Stimulated activated CD4-positive, alpha-beta T cell treated with anti-CD3 and anti-CD28 coated beads, TNF-alpha, amount 100 ng/mL, for 1 hour (primary cell): ENCODE measurements at places on chromosomes 2 and 18.

DNA sequence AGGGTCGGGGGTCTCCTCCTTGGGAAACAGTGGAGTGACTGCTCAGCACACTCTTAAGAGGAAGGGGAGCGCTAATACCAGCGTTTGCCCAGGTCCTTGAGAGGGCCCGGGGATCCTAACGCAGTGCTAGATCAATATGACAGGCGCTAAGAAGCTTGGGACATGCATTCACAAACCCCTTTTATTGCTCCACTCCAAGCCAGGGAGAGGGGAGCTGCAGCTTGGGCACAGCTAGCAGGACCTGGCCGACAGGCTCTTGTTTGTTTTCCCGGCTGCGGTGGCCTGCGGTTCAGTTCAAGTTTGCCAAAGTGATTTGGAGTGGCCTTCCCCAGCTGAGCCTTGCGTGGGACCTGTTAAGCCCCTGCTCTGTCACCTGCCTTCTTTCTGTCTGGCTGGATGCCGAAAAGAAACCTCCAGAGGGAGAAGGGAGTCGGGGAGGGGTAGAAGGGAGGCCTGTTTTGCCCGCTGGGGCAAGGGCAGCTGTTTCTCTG is 152.1 kb downstream of the GLI2 start:
- DNase-seq, result no peak

DNA sequence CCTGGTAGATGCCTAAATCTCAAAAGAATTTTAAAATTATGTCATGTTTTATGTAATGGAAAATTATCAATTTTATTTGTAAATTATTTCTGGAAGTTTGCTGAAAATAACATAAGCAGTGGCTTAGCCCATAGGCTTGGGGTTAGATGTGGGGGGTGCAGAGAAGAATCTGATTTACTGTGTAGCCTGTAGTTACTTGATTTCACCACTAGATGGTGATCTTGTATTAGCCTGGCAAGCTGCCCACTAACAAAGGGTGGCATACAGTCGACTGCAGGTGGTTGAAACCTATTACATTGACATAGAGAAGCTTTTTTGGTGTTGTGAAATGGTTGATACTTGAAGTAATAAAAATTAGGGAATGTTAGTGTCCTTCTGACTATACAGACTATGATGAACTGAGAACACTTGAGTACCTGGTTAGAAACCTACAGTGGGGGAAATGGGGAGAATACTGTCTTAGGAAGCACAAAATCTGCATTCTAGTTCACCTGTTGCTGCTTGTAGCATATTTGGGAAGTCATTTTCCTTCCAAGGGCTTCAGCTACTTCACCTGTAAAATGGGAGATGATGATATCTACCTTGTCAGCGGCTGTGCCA is 191.0 kb upstream of the LHCGR start:
- no peak for DNase-seq

GRCh38 chr2:107407017-107407416 is 419.7 kb upstream of the RGPD4 start:
- DNase-seq, result no peak

DNA sequence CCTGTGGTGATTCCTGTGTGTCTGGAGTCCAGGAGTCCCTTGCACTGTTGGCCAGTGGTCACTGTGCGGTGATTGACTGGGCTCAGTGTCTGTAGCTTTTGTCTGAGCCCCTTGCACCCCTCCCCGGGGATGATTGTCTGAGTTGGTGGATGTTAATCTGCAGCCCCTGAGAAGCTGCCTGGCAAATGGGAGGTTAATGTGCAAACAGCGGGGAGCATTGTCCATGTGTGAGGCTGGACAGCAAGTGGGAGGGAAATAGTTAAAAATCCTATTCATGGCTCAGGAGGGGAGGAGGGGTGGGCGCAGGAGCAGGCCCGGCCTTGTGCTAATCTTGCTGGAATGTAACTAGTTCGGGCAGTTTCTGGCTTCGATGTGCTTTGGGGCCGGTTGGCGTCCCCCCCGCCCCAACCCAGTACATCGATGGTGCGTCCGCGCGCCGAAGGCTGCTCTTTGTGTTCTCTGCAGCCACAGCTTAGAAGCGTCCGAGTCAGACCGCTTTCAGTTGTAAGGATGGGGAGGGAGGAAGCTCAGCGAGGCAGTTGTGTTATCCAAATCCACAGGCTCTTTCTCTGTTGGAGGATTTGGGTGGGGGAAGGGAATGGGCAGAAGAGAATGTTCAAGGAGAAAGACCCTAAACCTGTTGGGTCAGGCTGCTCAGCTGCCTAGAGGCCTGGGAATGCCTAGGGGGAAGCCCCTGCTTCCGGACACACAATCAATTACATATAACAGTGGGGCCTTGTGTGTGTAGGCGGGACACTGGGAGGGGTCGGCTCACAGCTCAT is 71.8 kb downstream of the TGOLN2 start:
- DNase-seq, result no peak

GRCh38 chr2:174120346-174120745 is 128.0 kb downstream of the OLA1 start:
- DNase-seq, result no peak
